ENCODE measurements at places on chromosomes 5 and 9.

GRCh38 chr5:39093352-39093751, 19.2 kb upstream of the RICTOR start:
- DNase-seq, result no peak

- no peak for DNase-seq
Observed at GRCh38 chr5:53429706-53430105, 50.7 kb upstream of the FST start.

- DNase-seq, result no peak
Observed at GRCh38 chr9:93136011-93136440, 2.0 kb upstream of the NINJ1 start.

GRCh38 chr9:92494856-92495255, 12.6 kb upstream of the ASPN start:
- no peak for DNase-seq

DNA sequence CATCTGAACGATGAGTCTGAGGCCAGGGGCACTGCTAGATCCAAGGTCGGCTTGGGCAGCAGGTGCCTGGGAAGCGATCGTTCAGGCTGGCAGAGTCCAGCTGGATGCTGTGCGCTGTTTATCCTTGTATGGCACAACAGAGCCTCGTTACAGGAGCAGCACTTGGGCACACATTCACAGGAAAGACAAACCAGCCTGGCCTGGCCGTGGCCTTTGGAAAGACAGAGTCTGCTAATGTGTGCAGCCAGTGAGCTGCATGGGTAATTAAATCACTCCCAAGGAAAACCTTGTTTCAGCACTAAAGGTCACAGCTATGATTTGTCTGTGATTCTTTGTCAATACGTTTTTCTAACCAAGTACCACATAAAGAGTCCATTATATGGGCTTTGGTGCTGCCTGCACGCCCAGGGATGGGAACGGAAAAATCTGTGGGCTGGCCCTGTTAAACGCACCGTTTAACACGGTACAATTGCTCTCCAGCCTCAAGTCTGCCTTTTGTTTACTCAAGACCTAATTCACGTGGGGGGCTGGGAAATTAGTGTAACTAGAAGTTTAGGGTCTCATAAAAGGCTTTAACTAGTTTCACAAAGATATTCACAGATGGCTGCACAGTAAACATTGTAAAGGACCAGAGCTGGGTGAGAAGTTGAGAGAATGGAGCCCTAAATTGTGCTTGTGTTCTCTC, 509.3 kb downstream of the KDM4C start:
- DNase-seq, result no peak
